Kidney epithelial cell (primary cell): ENCODE measurements at places on chromosomes 4 and X.

GRCh38 chr4:56226579-56226978, 160.7 kb downstream of the AASDH start:
- no peak for DNase-seq

DNA sequence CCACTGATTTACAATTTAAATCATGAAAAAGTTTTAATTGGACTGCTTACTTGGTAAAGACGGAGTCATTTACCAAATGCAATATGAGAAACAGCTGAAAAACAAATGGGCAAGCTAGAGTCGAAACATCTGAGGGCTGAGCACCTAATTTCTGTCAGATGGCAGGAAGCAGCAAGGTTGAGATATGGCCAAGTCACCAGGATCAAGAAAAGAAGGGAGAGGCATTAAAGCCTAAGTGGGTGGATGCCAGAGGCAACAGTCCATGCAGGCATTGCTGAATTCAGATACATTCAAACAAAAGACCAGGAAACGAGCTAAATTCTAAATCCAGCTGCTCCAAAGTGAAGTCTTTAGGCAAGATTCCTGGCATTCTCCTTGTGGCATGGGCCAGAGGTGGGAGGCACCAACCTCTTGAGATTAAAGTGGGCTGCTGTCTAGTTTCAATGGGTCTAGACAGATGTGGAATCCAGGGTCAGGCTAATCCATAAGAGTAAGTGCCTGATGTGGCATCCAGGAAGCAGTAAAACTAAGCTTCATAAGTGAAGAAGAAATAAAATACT, 8.0 kb upstream of the ARSJ start:
- no peak for DNase-seq

DNA sequence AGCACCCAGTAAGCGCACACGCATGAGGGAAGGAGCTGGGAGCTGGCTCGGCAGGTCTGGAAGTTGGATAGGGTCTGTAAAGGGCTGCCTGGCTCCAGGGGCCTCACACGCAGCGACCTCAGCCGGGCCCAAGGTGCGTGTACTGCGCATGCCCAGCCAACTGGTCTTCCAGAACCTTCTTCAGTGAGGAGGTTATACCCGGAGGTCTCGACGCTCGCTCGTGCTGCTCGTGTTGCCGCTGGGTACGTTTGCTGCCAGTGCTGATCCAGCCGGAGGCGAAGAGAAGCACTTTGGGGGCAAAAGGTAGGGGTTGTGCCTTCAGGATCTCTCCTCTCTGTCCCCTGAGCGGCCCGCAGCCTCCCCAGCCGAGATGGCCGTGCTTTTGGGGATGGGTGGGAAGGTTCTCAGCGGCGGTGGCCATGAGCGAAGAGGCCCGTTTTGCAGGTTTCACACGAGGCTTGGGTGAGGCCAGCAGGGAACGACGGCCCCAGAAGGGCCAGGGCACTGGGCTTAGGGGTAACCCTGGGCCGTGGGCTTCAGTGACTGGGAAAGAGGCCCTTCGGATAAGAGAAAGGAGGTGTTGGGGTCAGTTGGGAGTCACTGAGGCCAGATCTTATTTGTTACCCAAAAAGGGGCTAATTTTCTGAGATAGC, 3.8 kb upstream of the CXCL9 start:
- no peak for DNase-seq

- DNase-seq = no peak
Observed at GRCh38 chr4:27001398-27002164, 140.9 kb downstream of the STIM2 start.

- no peak for DNase-seq
Observed at GRCh38 chr4:26093551-26093950, 179.5 kb downstream of the SMIM20 start.

DNA sequence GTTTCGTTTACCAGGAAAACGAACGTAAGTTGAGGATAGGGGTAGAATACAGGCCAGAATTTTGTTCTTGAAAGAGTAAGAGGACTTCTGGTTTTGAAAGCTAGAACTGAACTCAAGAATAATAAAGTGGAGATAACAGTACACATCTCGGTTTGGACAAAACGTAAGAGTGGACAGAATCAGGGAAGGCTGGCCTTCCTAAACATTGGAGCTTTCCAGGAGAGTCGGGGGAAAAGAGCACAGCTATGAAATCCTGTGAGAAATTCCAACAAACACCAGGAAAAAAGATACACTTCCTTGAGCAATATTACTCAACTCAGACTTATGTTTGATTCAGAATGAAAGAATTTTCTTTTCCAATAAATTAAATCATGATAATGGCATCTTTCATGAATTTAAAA, 1.2 kb downstream of the CTSO start:
- no peak for DNase-seq
